ENCODE measurements at places on chromosomes 3 and 15.

DNA sequence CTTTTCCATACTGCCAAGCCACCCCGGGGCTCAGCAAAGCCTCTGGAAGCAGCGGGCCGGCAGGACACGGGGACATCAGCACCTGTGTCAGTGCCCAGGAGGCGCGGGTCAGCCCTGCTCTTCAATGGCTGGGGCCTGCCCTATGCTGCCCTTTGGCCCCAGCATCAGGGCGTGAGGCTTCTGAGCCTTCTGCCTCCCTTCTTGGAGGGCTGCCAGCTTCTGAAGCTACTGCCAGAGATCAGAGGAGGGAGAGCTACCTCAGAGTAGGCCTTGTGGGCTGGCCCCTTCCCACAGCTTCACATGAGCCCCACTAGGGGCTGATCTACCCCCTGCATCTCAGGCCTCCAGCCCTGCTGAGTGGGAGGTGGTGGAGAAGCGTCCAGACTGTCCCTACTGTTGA, 13.0 kb upstream of the TMEM115 start:
- no peak for DNase-seq

DNA sequence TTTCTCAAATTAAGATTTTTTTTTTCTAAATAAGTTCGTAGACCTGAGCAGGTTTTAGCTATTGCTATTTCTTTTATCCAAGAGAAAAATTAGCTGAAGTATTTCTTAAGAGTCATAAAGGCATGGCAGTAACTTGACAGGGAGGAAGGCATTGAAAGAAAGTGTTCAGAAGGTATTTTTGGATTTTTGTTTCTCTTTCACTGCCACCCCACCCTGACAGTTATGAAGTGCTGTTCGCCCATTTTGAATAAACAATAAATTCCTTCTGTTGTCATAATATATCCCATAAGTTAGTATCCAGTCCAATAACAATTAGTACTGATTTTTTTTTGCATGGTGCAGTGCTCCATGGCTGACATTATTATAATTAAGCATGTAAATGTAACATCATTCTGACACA, 363.0 kb downstream of the NR2F2 start:
- no peak for DNase-seq

- DNase-seq: no peak
These were observed 67.5 kb downstream of the SPRED1 start for GRCh38 chr15:38320181-38320580.

- no peak for DNase-seq
These were observed 24.9 kb downstream of the STAC start for GRCh38 chr3:36405190-36405589.

DNA sequence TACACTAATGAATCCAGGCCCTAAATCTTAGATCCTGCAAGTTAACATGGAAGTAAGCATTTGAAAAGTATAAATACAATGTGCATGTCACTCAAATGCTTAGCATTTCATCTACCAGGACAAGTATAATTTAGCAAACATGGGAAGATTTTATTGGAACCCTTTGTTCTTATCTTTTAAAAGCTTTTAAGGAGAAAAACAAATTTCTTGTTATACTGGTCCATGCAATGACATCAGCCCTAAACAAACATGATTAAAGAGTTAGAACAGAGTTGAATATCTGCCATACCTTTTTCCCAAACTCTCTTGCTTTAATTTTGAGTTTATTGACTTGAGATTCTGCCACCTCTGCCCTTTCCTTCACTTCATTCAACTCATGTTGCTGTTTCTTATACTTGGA, 87.0 kb downstream of the HHLA2 start:
- no peak for DNase-seq

DNA sequence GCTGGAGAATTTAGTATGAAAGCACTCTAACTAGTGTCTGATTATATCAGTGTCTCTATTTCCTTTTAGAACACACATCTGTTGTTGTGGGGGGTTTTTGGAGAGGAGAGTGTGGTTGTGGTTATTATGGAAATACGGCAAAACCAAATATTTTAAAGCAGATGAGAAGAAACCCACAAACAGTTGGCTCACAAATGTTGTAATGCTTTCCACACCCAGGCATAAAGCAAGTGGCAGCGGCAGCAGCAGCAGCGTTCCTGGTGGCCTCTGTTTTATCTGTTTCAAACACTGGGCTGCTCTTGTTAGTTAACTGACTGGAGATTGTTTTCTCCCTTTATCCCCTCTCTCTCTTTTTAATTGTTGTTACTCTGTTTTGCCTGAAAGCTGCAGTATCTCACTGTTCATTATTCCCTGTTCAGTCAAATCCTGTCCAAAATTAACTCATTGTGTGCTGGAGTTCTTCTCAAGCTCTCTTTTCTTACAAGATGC, 1045.5 kb upstream of the NR2F2 start:
- no peak for DNase-seq

GRCh38 chr3:126557761-126558160, 971 bp downstream of the C3orf22 start:
- DNase-seq: no peak

DNA sequence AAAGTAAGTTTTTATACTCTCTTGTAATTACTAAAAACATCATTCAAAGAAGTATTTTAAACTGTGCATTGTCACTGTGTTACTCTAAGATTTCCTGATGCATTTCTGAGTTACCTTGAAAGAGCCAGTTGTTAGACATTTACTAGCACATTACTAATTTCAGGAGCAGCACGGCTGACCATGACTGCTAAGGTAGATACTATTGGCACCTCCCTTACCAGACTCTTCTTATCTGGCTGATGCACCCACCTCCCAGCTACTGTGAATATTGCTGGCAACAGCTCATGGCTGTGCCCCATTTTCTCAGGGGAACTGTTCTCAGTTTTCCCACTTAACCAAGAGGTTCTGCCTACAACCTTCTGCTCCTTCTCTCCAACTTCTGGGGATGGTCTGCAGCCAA, 29.4 kb downstream of the COL6A5 start:
- DNase-seq: no peak

DNA sequence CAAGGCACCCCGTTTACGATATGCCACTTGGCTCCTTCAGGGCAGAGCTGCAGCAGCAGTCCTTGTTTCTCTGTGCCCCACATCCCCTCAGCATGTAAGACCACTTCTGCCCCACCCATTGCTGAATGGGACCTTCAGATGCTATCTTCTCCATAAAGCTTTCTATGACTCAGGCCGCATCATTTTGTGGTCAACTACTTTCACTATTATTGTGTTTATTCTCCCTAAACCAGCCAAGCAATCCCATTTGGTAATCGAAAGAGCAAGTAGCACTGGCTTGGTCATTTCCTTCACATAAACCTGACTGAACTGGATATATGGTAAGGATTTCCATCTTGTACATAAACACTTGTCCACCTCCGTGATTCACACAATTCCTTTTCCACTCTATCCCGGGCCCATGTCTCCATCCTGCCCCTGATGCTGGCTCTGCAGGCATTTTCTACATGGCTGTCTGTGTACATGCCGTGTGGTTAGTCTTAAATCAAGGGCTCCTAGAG, 25.7 kb downstream of the LIPC start:
- no peak for DNase-seq

- DNase-seq: no peak
These were observed 292.9 kb upstream of the NR2F2 start for GRCh38 chr15:96037584-96037983.

GRCh38 chr3:121916189-121916588, 22.0 kb downstream of the SLC15A2 start:
- no peak for DNase-seq

GRCh38 chr3:52836986-52837385, 2.2 kb upstream of the MUSTN1 start:
- no peak for DNase-seq

- no peak for DNase-seq
These were observed 25.2 kb downstream of the CGNL1 start for GRCh38 chr15:57401546-57401945.

- peak; percentile 16 for DNase-seq
These were observed 44.4 kb downstream of the FLNB start for GRCh38 chr3:58052373-58053273.

GRCh38 chr3:33236005-33236404, 17.4 kb upstream of the SUSD5 start:
- no peak for DNase-seq

GRCh38 chr3:61803983-61804382, 242.6 kb downstream of the PTPRG start:
- no peak for DNase-seq

GRCh38 chr15:85155857-85156256, 174.2 kb downstream of the PDE8A start:
- DNase-seq: no peak

DNA sequence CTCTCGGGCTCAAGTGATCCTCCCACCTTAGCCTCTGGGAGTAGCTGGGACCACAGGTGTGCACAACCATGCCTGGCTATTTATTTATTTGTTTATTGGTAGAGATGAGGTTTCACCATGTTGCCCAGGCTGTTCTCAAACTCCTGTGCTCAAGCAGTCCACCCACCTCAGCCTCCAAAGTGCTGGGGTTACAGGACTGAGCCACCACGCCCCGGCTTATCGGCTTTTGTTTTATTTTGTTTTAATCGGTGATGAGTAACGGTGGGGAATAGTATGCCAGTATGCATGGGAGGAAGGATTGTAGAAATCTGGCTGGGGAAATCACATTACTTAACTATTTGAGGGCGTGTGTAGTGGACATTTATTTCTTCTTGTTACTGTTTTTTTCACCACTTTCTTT, 451.0 kb upstream of the GOLIM4 start:
- DNase-seq: no peak

DNA sequence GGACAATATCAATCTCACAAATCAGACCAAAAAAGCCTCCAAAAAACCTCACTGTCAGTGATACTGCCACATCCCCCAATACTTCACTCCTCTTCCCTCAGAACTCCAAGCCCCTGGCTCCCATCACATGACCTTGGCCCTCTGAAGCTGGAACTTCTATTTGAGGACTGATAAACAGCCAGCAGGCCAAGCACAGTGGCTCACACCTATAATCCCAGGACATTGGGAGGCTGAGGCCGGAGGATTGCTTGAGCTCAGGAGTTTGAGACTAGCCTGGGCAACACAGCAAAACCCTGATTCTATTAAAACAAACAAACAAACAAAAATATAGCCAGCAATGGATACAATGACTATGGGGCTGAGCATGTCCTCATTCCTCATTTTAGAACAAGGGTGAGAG, 55.2 kb downstream of the MAP4 start:
- no peak for DNase-seq

DNA sequence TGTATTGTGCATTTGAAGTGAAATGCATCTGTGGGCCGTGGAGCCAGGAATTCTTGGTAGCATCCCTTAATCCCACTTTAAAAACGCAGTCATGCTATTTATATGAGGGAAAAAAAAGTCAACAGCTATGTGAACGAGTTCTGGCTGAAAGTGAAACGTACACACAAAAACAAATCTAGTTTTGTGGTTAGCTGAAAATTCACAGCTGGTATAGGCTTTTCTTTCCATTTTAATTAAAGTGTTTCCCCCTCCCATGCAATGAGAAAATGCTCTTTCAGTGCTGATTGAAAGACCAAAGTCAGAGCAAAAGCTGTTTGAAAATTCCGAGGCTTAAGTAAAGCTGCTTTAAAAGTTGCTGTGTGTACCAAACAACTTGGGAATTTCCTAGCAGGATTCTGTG, 297.4 kb downstream of the PLCL2 start:
- no peak for DNase-seq

- DNase-seq: no peak
These were observed 12.1 kb downstream of the PLCL2 start for GRCh38 chr3:16896820-16897219.

DNA sequence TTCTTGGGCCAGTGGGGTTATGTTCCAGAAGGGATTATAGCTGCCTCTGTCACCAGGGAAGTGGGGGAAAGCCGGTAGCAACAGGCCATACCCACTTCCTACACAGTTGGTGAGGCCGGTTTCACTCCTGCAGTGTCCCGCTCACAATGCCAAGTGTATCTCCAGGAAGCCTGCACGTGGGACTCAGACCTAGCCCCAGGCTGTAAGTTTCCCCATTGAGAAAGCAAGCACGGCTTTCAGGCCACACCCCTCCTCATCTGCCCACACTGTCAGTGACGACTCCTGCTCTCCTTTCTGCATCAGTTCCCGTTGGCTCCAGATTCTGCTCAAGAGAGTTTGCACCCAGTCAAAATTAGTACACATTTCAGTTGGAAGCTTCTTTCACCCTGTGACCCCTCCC, 51.6 kb upstream of the CPOX start:
- DNase-seq: no peak

- DNase-seq: no peak
These were observed 287.6 kb upstream of the TBL1XR1 start for GRCh38 chr3:177484926-177485325.

DNA sequence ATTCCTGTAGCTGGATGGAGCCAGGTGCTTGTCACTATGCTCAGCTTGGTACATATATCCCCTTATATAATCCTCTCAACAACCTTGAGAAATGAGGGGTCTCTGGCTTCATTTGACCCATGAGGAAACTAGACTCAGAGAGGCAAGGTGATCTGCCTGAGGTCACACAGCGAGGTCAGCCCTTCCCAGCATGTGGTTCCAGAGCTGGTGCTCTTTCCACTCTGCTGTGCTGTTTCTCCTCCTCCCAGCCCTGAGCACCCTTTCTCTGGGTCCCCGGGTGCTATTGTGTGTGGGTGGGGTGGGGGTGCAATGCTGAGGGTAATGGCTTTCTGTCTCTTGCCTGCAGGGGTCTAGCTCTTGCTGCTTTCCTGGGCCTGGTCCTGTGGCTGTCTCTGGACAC, 19.3 kb downstream of the SLC28A1 start:
- no peak for DNase-seq
